ENCODE measurements at places on chromosomes 3 and 15.

- DNase-seq = no peak
Measured at GRCh38 chr3:184672977-184673870, 38.6 kb downstream of the MAGEF1 start.

DNA sequence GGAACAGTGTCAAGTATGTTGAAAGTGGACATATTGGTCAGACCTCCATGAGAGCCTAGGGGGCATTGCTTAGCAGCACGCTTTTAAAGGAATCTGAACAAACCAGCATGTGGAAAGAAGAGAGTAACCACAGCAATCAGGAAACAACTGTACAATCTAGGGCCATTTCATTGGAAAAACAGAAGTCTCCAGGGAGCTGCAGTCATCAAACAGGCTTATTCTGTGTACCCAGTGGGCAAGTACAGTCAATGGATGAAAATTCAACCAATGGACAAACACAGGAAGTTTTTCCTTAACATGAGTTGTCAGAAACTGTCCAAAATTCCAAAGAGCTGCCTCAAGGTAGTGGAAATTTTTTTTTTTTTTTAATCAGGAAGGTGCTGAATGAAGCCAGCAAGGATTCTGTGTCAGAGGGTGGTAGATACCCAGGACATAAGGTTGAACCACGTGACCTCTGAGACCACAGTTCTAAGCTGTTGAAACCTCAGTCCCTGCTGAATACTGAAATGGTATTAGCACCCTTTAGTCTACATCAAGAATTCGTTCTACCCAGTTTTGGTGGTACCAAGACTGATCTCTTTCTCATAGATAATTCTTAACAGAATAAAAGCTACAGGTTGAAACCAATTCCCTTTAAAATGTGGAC is 4.4 kb upstream of the DLG1 start:
- peak; percentile 83 for DNase-seq

GRCh38 chr3:112333002-112333380 is at the start of gene CD200:
CD200 (plus strand) TSS chr3:112333156; CDS start chr3:112333213, 57 bp downstream.
- peak; percentile 10 for DNase-seq

DNA sequence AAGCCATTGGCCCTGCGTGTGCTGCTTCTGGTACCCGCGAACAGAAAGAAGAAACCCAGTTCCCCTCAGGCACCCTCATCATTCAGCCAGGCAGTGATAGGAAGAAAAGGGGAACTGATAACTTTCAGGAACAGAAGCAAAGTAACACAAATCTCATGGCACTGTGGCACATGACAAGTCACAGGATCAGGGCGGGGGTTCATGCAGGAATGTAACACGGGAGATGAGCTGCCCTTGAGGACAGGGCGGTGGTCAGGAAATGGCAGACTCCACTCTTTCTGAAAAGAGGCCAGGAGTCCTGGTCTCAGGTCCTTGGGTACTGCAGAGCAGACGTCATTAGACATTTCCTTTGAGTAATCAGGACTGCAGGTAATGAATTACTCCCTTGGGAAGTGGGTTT is 95.5 kb downstream of the CCNL1 start:
- DNase-seq = no peak

DNA sequence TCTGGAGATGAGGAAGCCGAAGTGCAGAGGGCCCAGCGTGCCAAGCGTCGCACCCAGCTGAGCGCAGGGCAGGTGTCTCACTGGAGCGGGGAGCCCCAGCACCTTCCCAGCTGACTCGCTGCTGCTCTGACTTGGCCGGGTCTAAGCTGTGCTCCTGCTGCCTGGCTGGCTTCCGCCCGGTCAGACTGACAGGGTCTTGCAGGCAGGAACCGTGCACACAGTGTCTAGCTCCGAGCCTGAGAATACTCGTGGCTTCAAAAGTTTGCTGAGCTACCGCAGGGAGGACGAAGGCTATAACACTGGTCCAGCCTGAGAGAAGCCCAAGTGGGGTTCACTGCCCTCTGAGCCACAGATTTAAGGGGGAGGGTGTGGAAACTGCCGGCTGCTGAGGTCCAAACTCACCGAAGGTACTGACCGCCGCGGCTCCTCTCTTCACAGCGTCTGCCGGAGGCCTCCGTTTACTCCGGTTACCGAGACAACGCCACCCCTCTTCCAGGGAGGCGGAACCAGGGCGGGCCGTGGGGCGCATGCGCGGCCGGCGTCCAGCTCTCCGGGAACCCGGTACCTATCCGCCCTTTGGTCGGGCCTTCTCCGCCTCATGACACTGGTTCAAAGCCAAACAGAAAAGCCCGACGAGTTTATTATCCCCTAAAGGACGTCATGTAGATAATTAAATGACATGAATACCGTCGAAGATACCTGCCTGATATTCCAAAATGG is at the start of gene CFAP44:
TSS of gene CFAP44 (minus strand) at position 443 of the 720 bp plus-strand sequence. CDS start 7,829 bp downstream, outside the sequence.
- peak; percentile 81 for DNase-seq

GRCh38 chr3:168047190-168047795 is 48.4 kb downstream of the GOLIM4 start:
- peak; percentile 83 for DNase-seq

GRCh38 chr3:54033761-54034160 is 88.6 kb upstream of the CACNA2D3 start:
- no peak for DNase-seq

GRCh38 chr3:50610992-50611463 is 546 bp downstream of the CISH start:
- DNase-seq = no peak

GRCh38 chr3:116476691-116477090 is 31.4 kb upstream of the LSAMP start:
- DNase-seq = no peak

DNA sequence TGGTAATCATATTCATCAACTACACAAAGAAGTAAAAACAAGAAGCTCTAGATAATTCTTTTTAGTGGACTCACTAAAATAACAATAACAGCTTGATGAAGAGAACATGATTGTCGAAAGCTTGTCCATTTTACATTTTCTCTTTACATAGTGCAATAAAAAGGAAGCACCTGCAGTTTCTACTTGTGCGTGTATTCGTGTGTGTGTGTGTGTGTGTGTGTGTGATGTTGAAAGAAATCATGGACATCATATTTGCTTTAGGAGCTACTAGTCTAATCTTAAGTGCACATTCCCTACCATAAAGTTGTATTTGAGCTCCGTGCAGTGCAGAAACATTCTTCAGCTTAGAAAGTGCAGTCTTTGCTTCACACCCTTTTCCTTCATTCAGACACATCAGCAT is 288.8 kb downstream of the ZBTB20 start:
- DNase-seq = no peak

GRCh38 chr3:13221491-13222061 is 148.3 kb upstream of the IQSEC1 start:
- no peak for DNase-seq

GRCh38 chr3:175200391-175201095 is 341.4 kb downstream of the NAALADL2 start:
- peak; percentile 58 for DNase-seq

GRCh38 chr3:135853981-135854380 is 111.5 kb upstream of the PPP2R3A start:
- DNase-seq = peak; percentile 31

DNA sequence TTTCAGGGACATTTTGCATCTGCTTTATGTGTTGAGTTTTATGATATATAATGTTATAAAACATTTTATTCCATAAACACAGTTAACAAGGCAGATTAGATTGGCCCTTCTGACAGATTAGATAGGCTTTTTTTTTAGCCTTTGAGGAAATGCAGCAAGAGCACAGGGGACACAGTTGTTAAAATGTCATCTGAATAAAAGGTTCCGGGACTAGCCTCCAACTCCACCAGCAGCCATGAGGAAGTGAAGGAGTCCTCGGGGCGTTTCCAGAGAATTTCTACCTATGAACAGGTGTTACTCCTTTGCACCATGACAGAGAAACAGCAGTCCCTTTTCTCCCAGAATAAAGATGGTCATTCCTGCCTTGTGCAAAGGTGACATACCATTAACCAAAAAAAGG is 167.8 kb upstream of the KBTBD8 start:
- DNase-seq = no peak

DNA sequence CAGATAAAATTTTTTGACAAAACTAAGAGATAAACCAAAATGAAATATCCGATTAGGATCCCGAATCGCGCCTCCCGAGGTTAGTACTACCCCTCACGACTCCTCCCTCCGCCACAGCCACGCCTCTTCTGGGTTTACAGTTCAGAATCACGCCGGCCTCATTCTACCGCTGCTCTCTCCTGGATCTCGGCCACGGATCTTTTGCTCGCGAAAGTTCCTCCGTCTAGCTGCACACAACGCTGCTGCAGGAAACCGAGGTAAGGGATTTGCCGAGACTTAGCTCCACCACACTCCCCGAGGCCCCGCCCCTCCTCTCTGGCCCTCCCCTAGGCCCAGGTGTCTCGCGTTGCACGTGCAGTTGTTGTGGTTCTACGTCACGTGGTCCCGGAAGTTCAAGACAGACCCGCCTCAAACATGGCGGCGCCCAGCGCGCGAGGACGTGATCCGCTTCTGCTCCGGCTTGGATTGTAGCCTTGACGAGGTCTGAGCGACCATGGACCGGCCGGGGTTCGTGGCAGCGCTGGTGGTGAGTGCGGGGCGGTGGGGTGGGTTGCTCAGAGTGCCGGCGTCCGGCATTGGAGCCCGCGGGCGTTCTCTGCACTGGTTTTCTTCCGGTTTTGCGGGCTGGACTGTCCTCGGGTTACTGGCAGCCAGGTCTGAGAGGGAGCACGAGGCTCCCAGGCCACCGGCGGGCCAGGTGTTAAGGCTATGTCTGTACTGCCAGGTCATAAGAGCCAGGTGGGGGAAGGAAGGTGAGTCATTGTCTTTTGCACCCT is at the start of gene SLC25A26:
TSS of gene SLC25A26 (plus strand) at position 400 of the 776 bp plus-strand sequence. CDS start at position 494, 94 bp downstream.
- peak; percentile 96 for DNase-seq

- DNase-seq = peak; percentile 91
Measured at GRCh38 chr3:16548721-16549120, 35.2 kb upstream of the RFTN1 start.

- no peak for DNase-seq
Measured at GRCh38 chr3:155871746-155872158, 1.3 kb downstream of the GMPS start.

DNA sequence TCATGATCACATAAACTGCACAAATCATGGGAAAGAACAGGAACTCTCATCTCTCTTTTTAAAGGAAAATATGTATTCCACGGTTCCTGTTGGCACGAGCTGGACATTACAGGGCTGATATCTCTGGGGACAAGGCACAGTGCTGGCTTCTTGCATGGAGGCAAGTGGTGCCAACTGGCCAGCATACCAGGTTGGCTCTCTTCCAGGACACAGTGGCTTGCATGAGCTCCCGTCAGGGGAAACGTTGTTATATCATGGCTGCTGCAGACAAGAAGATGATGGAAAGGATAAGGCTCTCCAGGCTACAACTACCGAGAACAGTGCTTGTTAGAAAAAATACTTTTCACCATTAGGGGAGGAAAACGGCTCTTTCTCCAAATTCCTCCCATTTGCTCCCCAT is 283.9 kb downstream of the RORA start:
- no peak for DNase-seq

Measured in EH (cell line).